ENCODE measurements at places on chromosomes 16 and 17.

- DNase-seq, result no peak
Measured at GRCh38 chr16:19583665-19584300, 28.3 kb downstream of the VPS35L start.

DNA sequence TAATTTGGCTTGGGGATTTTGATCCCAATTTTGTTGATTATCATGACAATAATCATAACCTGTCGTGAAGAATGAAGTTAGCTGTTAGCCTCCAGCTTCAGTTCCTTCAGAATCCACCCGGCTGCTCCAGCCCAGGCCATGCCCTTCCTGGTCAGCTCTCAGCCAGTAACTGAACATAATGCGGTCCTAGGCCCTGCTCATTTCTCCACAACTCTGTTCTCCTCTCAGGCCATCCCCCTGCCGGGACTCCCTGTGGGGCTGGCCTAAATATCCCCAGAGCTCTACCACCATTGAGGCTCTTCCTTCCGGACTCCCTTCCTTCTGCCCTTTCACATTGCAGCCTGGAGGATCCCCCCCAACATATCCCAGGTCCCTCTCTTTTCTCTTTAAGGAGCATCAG is 833.4 kb upstream of the GOT2 start:
- DNase-seq, result no peak

DNA sequence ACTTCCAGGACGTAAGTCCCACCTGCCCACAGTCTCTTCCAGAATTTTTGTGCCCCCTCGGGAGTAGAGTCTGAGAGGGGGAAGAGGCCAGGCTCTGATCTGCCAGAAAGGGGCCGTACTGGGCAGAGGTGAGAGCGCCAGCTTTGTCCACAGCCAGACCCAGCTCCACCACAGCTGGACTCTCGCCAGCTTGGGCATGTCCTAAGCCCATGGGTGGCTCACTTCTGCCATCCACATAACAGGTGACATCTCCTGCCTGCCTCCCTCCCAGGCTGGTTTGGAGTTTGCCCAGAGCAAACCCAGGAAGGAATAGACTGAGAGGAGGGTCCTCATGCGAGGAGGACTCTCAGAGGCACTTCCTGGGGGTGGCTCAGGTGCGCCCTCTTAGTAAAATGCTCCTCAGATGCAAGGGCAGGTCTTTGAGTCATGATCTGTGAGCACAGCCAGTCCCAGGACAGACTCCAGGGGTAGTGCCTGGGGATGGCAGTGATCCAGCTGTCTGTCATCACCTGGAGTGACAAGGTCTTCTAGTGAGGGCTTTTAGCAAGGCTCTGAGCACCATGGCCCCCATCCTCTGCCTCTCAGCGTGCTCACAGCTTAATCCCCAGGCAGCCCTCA is 89.2 kb downstream of the AMFR start:
- no peak for DNase-seq

- DNase-seq, result no peak
Measured at GRCh38 chr17:33819539-33819938, 435.5 kb upstream of the CCL2 start.

GRCh38 chr16:2178321-2179106 is 17.9 kb downstream of the CASKIN1 start:
- DNase-seq, result no peak

GRCh38 chr17:44581868-44582267 is 24.6 kb downstream of the FZD2 start:
- DNase-seq, result no peak

- no peak for DNase-seq
Measured at GRCh38 chr17:33637534-33637933, 344.4 kb upstream of the ASIC2 start.

DNA sequence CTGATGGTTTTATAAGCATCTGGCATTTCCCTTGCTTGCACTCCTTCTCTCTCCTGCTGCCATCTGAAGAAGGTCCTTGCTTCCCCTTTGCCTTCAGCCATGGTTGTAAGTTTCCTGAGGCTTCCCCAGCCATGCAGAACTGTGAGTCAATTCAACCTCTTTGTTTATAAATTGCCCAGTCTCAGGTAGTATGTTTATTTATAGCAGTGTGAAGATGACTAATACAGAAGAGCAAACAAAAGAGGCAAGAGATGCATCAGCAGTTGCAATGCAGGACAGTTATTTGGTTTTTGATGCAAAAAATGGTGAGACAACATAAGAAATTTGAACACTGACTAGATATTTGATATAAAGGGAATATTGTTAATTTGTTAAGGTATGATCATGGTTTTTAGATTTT is 16.8 kb downstream of the TMEM100 start:
- no peak for DNase-seq

DNA sequence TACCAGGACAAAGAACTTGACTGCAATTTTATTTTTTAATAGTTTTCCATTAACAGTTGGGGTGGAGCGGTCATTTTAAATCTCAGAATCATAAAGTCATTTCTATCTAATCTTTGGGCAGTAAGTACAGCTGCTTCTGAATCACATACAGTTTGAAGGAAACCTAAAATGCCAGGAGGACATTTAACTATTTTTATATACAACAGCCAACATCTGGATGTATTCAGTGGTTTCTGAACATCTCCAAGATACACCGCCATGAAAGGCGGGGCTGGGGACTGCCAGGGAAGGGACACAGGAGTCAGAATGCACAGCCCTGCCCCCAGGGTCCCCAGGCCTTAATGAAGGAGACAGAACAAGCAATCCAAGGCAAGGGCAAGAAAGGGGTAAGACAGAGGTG is 392.3 kb downstream of the SLC39A11 start:
- no peak for DNase-seq

DNA sequence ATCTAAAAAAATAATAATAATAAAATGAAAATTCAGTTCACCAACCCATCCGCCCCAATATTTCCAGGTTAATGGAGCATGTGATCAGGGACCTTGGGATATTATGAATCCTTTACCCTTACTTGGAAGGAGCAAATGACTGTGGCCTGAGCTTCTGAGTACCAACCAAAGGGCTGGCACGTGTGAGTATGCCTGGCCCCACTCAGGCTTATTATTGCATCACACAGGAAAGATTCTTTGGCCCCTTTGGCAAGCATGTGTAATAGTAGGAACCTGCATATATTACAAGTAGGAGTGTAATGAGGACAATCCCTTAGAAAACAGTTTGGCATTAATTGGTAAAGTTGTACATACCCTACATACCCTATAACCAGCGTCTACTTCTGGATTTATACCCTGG is 7.2 kb upstream of the C17orf78 start:
- no peak for DNase-seq

Data from activated T-helper 1 cell treated with anti-CD3 and anti-CD28 coated beads, Interleukin-12 subunit alpha, Interleukin-12 subunit beta, Interleukin-2, Interleukin-4 antibody, amounts not matched to agents 30 ng/mL and 10 ng/mL and 1 ng/mL, durations not matched to agents 14 hours and 24 hours and 36 hours (primary cell).